ENCODE measurements at places on chromosomes 2 and 18.

DNA sequence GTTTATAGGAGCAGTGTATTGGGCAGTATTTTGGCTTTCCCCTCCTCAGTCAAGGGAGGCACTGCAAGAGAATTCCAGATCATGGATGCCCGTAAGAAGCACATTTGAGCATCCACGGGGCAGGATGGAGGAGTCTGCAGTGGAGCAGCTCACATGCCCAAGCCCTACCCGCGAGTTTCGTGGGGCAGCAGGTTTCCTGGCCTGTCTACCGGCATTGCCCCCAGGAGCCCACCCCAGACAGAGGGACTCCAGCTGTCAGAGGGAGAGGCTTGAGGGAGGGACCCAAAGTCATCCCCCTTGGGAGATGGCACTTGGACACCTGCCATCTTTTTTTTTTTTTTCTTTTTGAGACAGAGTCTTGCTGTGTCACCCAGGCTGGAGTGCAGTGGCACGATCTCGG is 31.3 kb downstream of the TMEM177 start:
- DNase-seq: no peak

DNA sequence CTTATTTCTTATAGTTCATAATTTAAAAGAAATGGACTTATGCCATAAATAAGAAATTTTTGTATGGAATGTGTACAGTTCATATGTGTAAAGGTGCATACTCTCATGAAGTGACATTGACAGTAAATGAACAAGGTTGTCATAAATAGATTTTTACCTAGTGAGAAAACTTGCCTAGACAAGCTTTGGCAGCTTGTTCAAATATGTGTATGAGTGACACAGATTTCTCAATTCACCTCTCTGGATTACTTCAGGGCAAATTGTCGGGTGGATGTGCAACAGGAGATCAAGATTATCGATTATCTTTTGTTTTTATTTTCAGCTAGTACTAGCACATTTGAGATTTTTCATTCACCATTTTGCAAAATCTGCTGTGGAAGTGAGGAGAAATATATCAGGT is 758.1 kb upstream of the ACVR2A start:
- DNase-seq: no peak

- peak; percentile 70 for DNase-seq
Measured at GRCh38 chr2:28821295-28821958, 10.8 kb downstream of the SPDYA start.

- peak; percentile 18 for DNase-seq
Measured at GRCh38 chr2:239324456-239324855, 76.4 kb downstream of the HDAC4 start.

DNA sequence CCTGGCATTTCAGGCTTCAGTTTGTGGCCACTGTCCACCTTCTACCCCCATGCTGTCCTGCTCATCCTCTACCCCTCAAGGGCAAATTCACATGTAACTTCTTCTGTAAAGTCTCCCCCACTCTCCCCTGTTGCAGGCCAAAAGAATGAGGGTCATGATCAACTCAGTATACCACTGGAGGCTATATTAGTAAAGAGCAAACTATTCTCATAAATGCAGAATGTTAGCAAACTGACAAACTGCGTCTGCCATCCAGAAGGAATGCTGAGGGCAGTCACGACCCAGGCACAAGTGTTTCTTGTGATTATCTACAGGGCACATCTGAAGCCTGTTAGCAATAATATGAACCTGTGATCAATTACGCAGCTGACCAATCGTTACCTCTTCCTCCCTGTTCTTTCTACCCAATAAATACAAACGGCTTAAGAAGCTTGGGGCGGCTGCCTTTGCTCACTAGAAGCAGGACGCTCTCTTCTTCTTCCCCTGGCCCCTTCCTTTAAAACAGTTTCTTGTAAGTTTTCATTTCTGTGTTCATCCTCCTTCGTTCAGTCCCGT is 58.3 kb downstream of the SEPTIN10 start:
- no peak for DNase-seq

DNA sequence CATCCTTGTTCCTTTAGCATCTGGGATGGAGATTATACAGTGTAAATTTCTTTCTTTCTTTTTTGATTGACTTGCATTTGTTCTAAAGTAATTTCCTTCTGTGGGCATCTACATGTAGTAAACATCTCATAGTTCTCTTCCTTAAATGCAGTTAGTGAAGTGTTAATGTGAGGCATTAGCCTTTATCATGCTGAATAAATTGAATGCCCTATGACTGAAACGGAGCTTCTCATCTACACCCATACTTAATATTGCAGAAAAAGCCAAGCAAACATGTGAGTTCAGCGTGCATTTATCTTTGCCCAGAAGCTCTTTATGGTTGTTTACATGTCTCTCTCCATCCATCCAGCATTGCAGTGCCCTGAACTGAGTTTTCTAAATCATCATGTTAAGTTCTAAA is 58.3 kb downstream of the LYPD1 start:
- DNase-seq: no peak

- no peak for DNase-seq
Measured at GRCh38 chr18:7742224-7742623, 175.1 kb downstream of the PTPRM start.

- DNase-seq: no peak
Measured at GRCh38 chr2:23283653-23284052, 101.3 kb upstream of the KLHL29 start.

DNA sequence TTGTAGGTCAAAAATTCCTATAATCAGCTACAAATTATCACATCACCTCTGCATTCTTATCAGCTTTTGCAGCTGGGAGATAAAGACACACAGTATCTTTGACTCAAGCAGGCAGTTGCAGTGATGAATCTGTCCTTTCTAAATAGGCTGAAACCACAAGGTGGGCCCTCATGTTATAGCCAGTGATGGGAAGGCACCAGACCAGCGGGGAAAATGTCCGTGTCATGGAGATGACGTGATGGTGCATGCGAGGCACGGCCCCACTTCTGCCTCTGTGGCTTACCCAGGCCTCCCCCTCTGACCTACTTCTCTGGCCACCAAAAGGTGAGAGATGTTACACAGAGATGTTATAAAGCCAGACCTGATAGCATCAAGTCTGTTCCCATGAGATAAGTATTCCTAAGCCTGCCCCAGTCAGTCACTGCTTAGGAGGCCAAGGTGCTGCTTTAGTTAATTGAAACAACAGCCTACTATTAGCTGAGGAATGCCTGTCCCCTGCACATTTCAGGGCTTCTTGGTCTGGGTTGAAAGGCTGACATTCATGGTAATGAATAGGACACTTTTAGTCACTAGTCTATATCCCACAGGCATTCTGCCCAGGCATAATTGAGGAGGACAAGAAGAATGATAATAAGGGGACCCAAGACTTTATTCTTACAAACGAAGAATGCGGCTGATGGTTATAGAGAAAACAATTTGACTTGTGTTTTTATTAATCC is 327.9 kb downstream of the LPIN1 start:
- no peak for DNase-seq

DNA sequence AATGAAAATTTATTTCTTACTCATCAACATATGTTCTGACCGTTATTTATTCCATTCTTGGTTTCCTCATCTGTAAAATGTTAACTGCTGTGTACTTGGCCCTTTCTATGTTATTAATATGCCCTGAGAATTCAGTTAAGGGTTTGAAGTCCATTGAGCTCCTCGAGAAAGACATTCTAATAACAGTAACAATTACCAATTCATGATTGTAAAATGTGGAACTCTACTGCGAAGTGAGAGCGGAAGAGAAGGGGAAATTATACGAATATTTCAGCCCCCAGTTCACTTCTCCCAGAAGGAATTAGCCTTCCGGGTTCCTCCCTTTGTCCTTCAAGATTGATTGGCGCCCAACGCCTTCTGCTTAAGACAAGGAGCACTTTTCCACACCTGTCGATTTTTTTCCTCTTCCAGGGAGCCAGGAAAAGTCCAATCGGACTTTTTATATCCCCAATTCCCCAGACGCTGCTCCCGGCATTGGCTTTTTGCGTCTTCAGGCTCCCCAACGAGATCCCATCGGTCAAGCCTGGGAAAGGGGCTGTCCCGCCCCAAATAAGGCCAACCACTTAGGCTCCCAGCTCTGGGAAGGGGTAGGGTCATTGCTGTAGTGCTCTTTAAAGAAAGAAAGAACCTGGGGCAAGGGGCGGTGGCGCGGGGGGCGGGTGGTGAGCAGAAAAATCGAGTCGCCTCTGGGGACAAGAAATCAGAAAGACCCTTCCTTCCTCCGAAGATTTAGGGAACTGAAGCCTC is 1.6 kb downstream of the DSC2 start:
- DNase-seq: no peak

GRCh38 chr18:68893354-68893753 is 95.5 kb downstream of the CCDC102B start:
- DNase-seq: no peak

GRCh38 chr18:45066210-45066609 is 385.5 kb downstream of the SETBP1 start:
- no peak for DNase-seq

DNA sequence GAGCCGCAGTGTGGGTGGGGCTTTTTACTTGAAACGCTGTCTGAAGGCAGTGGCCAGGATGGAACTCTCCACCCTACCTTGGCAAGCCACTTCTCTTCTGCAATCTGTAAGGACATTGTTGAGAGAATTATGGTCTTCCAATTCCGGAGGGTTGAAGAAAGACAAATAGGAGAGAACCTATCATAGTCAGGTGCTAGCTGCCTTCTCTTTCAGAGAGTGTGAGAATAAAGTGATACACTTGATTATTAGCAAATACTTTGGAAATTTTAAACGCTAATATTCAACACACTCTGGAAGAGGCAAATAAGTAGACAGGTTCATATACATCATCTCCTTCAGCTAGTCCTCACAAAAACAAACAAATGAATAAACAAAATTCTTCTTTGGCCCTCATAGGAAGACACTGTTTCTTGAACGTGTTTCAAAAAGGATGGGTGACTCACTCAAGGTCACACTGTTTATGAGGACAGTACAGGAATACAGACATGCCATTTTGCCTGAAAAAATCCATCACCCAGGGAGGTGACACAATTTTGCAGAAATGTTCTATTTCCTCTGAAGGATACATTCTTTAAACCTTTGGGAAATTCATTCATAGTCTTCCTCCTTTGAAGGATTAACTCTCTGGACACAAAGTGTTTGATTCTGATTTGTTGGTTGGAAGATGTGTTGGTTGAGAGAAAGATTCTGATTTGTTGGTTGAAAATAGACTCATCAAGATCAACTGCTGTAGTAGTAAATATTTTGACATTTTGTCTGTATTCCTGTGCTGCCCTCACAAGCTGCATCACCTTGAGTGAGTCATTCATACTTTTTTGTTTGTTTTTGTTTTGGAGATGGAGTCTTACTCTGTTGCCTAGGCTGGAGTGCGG is 2.2 kb upstream of the IL1RN start:
- DNase-seq: no peak

DNA sequence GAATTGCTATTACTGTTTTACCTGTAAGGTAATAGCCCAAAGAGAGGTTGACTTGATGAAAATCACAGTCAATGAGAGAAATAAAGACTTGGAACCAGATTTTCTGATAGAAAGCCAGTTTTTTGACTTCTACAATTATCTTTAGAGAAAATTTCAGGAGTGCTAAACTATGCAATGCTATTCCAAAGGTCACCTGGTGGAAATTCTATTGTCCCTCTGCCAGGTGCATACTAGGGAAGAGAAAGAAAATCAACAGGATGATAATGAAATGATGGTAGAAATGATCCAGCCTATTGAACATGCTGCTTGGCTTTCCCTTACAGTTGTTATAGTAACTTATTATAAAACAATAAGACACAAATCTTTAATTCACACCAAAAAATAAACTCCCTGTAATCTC is 85.0 kb downstream of the FASTKD2 start:
- DNase-seq: no peak

- no peak for DNase-seq
Measured at GRCh38 chr2:61722800-61723199, 131.1 kb downstream of the FAM161A start.

- DNase-seq: no peak
Measured at GRCh38 chr2:12316476-12316875, 400.3 kb upstream of the TRIB2 start.

GRCh38 chr2:173278794-173279526 is 75.7 kb upstream of the CDCA7 start:
- no peak for DNase-seq

- DNase-seq: no peak
Measured at GRCh38 chr18:37309059-37309458, 256.5 kb downstream of the CELF4 start.

- DNase-seq: no peak
Measured at GRCh38 chr2:54396107-54396506, 60.0 kb upstream of the SPTBN1 start.

DNA sequence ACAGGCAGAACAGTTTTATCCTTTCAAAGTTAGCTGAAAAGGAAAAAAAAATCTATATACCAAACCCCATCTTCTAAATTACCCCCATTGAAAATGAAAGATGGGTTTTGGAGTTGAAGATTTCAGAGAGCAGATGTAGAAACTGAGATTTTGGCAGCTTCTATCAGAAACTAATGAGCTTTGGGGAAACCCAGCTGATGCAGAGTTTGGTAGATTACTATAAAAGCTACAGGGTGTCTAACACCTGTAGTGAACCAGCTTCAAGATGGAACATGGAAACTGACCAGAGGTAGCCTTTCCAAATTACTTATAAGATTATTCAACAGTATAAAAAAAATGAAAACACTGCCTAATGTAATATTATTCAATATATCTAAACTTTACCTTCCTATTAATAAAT is 583.1 kb downstream of the XIRP2 start:
- no peak for DNase-seq

- DNase-seq: no peak
Measured at GRCh38 chr2:36570416-36570815, 27.6 kb downstream of the FEZ2 start.

GRCh38 chr2:239271882-239272281 is 128.9 kb downstream of the HDAC4 start:
- no peak for DNase-seq

GRCh38 chr18:80238651-80239260 is 8.6 kb downstream of the PARD6G start:
- DNase-seq: no peak

DNA sequence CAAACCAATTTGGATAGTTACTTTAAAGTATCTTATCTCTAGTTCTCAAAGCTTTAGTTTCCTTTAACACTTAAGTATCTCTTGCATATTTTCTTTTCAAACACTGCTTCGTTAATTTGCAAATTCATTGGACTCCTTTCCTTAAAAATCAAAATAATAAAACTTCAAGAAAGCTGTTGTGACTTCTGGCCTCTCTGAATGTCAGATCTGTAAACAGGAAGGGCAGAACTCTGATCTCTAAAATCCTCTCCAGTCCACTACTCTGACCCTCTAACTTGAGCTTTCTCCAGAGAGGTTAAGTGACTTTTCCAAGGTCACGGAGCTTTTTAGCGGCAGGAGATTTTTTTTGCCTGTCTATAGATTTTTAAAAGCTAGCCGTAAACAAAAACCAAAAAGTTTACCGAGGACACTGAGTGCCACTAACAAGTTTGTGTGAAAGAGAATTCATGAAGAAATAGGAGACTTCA is 155.5 kb downstream of the TGIF1 start:
- DNase-seq: no peak
